ENCODE measurements at places on chromosomes 7 and 10. TPM values are rescaled to one million over a fixed set of nuclear protein-coding genes. Genes with fewer than 3 reads are reported as not detected.

DNA sequence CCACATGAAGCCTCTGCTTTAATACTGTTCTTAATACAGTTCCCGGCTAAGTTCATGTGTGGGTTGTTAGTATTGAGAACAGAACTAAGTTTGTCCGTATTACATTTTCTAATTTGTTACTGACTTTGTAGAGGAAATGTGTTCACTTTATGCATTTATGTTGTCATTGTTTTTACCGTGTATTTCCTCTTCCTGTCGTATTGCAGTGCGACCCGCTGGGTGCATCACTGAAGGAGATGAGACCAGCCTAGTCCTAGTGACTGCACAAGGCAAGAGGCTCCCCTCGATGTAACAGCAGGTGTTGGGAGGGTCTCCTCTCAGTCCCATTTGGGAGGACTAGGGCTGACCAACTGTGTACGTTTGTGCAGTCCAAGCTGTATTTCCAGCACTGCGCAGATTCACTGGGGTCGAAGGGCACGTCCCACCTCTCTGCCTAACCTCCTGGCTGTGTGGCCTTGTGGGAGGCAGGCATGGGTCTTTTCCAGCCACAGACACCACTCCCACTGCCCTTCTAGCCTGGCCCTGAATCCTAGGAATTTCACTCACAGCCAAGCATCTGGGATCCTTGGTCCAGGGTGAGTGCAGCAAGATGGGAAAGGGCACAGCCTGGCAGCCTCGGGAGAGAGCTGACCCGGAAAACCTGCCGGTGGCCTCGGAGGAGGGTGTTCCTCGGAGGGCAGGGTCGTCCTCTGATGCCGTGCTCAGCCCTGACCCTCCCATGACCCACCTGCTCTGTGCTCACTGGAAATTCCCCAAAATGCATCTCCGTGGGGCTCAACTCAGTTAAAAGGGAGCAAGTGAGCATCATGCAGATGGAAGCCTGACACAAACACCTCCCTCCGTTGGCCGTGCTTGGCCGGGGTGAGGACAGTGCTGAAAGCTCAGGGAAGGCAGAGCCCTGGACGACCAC lies 63.9 kb upstream of the FAM20C start:
- DNase-seq = no peak

GRCh38 chr10:28279878-28280277 lies 23.0 kb downstream of the MPP7 start:
- DNase-seq = no peak

- no peak for DNase-seq
Measured at GRCh38 chr7:76185187-76185896, 16.4 kb upstream of the SRRM3 start.

- no peak for DNase-seq
Measured at GRCh38 chr10:14327527-14327926, 3.2 kb downstream of the FRMD4A start.

GRCh38 chr10:78578929-78579328 lies 489.8 kb upstream of the ZMIZ1 start:
- no peak for DNase-seq

GRCh38 chr10:8825611-8826010 lies 771.1 kb downstream of the GATA3 start:
- DNase-seq = no peak

DNA sequence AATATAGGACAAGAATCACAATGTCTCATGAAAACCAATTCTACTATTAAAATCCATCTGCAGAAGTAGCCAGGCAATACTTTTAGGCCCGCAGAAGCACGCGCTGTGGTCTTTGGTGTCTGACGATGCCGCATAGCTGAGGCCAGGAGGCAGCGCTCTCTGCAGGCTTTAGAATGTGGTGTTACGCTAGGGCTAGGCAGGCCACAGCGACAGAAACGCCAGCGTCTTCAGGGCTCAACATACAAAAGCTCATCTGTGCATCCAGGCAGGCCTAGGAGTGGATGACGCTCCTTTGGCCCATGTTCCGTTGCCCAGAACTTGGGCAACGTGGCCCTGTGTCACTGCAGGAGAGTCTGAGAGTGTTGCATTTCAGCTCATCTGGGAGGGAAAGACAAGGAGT lies 601.1 kb upstream of the FOXK1 start:
- no peak for DNase-seq

GRCh38 chr7:132551886-132552285 lies 24.4 kb downstream of the PLXNA4 start:
- no peak for DNase-seq

GRCh38 chr7:134945691-134946090 lies 40.6 kb upstream of the AGBL3 start:
- DNase-seq = no peak

GRCh38 chr10:73812657-73813056 lies 1.3 kb upstream of the NDST2 start:
- no peak for DNase-seq

DNA sequence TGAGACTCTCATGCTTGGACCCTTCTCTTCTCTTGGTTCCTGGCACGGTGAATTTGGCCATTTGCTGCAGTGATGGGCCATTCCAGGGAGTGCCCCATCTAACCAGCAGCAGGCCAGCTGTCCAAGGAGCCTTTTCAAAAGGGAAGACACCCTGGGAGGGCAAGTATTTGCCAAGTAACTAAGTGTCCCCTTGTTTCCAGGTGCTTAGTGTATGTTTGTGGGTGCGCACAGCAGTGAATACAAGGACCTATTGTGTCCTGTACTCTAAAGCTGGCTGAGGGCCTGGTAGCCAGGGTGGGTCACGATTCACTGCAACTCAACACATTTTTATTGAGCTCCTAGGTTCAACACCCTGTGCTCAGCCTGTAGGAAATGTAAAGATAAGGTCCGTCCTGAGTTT lies 348.8 kb downstream of the RNLS start:
- DNase-seq = no peak

GRCh38 chr7:30760514-30761213 lies 8.7 kb downstream of the INMT start:
- no peak for DNase-seq

GRCh38 chr10:130606001-130606405 lies 469.8 kb downstream of the GLRX3 start:
- DNase-seq = no peak

DNA sequence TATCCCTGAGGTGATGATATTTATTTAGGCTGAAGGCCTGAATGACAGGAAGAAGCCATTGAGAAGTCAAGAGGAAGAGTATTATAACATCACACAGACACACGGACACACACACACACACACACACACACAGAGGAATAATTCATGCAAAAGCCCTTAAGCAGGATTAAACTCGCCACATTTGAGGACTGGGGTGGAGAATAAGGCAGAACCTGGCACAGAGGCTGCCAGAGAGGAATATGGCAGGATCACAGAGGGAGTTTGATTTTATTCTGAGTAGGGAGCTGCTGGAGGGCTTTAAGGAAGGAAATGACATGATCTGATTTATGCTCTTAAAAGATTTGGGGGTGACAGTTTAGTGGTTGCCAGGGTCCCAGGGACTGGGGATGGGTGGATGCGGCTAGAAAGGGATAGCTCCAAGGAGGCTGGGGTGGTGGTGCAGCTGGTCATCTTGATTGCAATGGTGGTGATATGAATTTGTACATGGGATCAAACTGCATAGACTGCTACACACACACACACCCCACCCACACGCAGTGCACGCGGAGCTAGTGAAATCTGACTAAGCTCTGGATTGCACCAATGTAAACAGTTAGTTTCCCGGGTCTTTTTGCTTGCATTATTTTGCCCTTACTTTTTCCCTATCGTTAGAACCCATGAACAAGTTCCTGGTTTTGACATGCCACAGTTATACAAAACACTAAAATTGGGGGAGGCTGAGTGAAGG lies 11.2 kb downstream of the SMURF1 start:
- DNase-seq = no peak

- DNase-seq = no peak
Measured at GRCh38 chr7:121510302-121510701, 114.2 kb upstream of the FAM3C start.

GRCh38 chr10:124593431-124593985 lies 131.9 kb downstream of the LHPP start:
- no peak for DNase-seq

GRCh38 chr7:111568870-111569462 lies 6.7 kb upstream of the IMMP2L start:
- no peak for DNase-seq

- no peak for DNase-seq
Measured at GRCh38 chr10:75606203-75606779, 174.9 kb downstream of the LRMDA start.

- DNase-seq = no peak
Measured at GRCh38 chr10:4474829-4475228, 351.2 kb upstream of the AKR1E2 start.

- no peak for DNase-seq
Measured at GRCh38 chr7:136687693-136688322, 180.6 kb upstream of the CHRM2 start.

DNA sequence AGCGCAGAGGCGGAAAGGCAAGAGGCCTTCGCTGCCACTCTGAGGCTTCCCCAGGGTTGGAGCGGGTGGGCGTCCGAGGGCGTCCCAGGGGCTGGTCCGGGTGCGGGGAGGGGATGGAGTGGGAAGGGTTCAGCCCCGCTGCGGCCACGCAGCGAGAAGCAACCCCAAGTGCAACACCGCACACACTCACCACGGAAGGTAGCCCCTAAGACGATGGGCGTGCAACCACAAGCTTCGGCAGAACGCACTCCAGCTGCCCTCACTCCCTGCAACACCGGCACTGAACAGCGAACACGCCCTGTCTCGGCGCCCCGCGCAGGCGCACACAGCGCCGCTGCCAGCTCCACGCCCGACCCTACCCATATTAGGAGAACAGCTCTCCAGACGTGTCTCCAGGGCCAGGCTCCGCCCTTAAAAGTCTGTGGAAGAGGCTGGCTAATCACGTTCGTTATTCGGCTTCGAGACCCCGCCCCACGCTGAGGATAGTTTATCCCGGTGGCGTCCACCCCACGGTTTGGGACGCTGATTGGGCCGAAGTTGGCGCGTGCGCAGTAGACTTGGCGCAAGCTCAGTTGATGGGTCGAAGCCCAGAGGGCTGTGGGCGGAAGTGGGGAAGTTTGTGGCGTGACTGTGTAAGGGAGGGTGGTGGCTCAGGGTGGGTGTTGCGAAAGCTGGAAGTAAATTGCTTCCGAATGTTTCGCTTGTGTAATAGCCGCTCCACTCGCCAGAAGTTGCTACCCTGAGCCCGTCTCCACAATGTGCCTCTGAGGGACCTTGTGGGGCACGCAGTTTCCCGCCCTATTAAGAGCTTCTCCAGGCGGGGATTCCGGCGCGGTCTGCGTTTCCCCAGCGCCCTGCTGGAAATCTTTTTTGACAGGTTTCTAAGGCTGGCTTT lies at the start of gene RSU1:
Gene RSU1 (minus strand): TSS at position 300 of the 895 bp plus-strand sequence. CDS start 343 bp downstream, outside the sequence.
- peak; percentile 99 for DNase-seq

GRCh38 chr7:155669717-155670505 lies 25.4 kb downstream of the RBM33 start:
- no peak for DNase-seq

DNA sequence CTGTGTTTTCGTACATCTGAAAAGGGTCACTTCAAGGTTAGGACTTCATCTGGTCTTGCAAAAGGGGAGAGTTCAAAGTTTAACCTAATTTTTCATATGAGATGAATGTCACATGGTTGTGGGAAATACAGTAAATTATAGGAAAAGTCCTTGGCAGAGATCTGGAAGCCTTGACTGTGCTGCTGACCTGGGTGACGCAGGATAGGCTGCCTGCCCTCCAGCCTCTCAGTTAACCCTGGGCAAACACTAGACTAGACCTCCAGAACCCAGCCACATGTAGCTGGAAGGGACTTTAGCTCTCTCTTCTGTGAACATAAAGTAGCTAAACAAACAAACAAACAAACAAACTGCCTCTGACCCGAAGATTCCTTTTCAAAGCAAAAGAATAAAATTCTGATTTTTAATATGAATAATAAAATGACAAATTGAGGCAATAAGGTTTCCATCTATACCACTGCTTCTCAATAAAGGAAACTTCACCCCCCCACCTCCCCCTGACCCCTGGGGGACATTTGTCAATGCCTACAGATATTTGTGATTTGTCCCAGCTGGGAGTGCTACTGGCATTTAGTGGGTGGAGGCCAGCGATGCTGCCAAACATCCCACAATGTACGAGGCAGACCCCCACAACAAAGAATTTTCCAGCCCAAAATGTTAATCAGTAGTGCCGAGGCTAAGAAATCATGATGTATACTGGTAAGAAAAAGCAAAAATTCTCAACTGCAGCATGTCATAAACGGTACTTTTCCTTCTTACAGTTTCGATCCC lies 75.2 kb upstream of the PRR15 start:
- DNase-seq = no peak

- no peak for DNase-seq
Measured at GRCh38 chr7:140641524-140642195, 1.0 kb upstream of the DENND2A start.

GRCh38 chr7:15687546-15688278 lies 1.2 kb upstream of the MEOX2 start:
- no peak for DNase-seq

GRCh38 chr10:129253161-129253864 lies 213.7 kb upstream of the MGMT start:
- no peak for DNase-seq

GRCh38 chr10:89921403-89921802 lies 220.0 kb downstream of the KIF20B start:
- no peak for DNase-seq

DNA sequence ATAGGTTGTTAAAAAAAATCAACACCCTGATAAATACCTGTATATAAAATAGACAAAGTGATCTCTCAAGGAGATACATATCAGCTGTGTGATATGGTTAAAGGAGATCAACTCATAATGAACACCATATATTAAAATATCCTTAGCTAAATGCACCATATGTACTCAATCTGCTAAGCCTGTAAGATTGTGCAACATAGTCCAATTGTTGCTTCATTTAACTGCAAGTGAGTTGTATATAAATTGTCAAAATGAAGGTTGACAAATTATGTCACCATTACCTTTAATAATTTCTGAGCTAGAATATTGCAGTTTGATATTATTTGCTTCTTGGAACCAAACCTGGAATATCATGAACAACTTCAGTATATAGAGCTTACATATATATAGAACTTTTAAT lies 283.7 kb downstream of the MALRD1 start:
- DNase-seq = no peak

The AMPH gene
- total RNA-seq = 0.15 TPM

The GRID2IP gene
- total RNA-seq = 0.13 TPM

The ABHD11 gene
- total RNA-seq = 20.6 TPM

The CLIP2 gene
- total RNA-seq = 1.4 TPM

The GPC2 gene
- 3.5 TPM for total RNA-seq

The COL1A2 gene
- 1.9 TPM for total RNA-seq

The ACSL5 gene
- total RNA-seq = 41.2 TPM

The IL15RA gene
- total RNA-seq = 41.9 TPM

The LRIT1 gene
- not detected for total RNA-seq

The RSBN1L gene
- total RNA-seq = 20.7 TPM
